Stimulated activated CD4-positive, alpha-beta T cell treated with anti-CD3 and anti-CD28 coated beads, TNF-alpha, amount 100 ng/mL, for 24 hours (primary cell): ENCODE measurements at places on chromosomes 1 and 21.

- no peak for DNase-seq
Observed at GRCh38 chr1:64092851-64093371, 110.5 kb upstream of the UBE2U start.

DNA sequence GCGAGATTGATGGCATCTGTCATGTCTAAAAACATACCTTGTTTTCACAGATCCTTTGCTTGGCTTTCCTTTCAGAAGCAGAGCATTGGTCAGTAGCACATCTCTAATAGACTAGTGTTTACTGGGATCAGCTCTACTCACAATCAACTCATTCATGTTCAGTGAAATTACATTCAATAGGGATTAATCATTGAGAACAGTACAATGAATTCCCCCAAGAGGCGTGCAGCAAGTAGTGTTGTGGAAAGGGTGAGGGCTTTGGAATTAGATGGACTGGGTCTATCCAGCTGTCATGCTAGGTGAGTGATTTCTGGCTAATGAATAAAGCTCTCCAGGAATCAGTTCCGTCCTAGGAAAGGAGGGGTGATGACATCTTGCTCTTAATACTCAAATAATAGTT, 155.2 kb upstream of the COA6 start:
- no peak for DNase-seq

DNA sequence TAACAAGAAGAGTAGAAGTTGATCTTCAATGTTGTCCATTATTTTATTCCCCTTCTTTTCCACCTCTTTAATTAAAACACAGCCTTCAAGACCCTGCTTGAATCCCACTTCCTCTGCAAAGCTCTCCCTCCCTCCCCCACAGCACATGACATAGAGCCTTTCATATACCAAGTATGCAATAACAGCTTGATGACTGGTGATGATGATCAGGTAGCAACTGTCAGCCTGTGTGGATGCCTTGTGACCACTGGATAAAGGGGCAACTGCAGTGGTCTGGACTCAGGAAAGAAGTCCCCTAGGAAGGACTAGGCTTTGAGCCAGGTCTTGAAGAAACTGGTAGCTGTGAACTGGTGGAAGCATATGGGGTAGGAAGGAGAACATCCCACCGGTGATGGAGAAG, 53.8 kb upstream of the PRDX6 start:
- DNase-seq: no peak

GRCh38 chr1:94022471-94023189, 98.3 kb downstream of the ABCA4 start:
- DNase-seq: no peak

DNA sequence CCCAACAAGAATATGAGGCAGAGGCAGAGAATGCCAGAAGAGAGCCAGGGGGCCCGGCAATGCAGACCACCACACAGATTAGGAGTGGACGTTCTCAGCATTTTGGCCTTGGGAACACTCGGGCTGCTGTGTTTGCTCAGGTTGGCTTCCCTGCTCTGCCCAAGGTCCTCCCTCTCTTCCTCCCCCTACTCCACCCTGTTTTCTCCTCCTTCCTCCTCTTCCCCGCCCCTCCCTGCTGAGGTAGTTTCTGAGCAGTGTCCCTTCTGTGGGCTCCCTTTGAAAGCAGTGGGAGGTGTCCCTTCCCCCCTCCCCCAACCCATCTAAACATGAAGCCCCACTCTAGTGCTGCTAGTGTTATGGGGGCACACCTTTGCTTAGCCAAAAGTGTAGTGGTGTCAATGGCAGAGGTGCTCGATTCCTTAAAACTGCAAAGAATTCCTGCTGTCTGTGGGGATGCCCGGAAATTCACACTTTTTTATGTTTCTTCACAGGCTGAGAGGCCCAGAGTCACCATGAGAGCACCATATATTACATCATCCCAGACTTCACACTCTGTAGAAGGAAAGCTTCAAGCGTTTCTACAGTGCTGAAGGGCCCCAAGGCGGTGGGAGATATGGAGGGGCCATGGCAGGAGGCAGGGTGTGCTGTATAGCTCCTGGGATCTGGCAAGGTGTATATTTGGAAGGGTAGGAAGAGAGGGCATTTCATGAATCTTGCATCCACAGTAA, at the start of gene HHIPL2:
HHIPL2 (minus strand) TSS at position 161 of the 728 bp plus-strand sequence; CDS start at position 101, 60 bp downstream.
- DNase-seq: no peak

GRCh38 chr21:15978215-15978738, 248.5 kb downstream of the USP25 start:
- DNase-seq: no peak

- no peak for DNase-seq
Observed at GRCh38 chr1:95108792-95109191, 8.4 kb upstream of the TLCD4 start.

- DNase-seq: no peak
Observed at GRCh38 chr1:114010433-114011184, 31.3 kb downstream of the OLFML3 start.

GRCh38 chr1:206797534-206798383, 25.5 kb upstream of the IL10 start:
- DNase-seq: no peak

DNA sequence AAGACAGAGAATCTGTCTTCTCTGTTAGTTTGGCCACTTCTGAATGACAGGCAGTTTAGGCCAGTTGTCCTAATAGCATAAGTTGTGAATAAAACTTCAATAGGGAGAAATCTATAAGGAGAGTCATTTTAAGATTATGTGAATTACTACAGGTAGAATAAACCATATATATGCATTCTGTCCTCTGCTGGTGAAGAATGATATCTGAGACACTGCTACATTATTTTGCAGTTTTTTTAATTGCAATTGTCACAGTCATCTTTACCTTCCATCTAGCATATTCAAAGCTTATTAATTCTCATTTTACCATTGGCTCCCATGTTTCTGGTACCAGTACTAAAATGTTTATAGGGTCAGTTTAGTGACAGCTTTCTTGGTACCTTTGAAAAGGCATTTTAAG, 519.6 kb upstream of the DEPDC1 start:
- no peak for DNase-seq

- DNase-seq: no peak
Observed at GRCh38 chr1:240138867-240139266, 47.2 kb downstream of the FMN2 start.

- DNase-seq: no peak
Observed at GRCh38 chr1:226737819-226738420, 1.2 kb downstream of the ITPKB start.

GRCh38 chr1:75203415-75204277, 69.5 kb downstream of the LHX8 start:
- DNase-seq: no peak

DNA sequence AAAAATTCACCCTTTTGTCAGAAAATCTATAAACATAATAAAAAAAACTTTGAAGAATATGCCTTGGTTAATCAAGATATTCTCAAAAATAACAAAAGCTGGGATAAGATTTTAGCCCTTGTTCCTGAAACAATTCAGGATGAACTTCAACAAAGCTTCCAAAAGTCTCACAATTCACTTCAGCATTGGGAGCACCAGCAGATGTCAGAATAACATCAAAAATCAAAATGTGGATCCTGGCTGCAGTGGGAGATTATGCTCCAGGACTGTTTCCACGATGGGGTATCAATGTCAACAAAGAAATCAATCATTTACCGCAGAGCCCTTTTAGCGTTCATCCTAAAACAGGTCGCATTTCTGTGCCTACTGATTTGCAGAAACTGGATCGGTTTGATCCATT, 35.2 kb downstream of the ZNF670 start:
- no peak for DNase-seq

- no peak for DNase-seq
Observed at GRCh38 chr1:157141212-157141855, 3.1 kb upstream of the ETV3 start.

DNA sequence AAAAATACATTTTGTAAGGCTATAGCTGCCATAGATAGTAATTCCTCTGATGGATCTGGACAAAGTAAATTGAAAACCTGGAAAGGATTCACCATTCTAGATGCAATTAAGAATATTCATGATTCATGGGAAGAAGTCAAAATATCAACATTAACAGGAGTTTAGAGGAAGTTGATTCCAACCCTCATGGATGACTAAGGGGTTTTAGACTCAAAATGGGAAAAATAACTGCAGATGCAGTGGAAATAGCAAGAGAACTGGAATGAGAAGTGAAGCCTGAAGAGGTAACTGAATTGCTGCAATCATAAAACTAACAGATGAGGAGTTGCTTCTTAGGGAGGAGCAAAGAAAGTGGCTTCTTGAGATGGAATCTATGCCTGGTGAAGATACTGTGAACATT, 230.8 kb downstream of the KCTD3 start:
- no peak for DNase-seq

- DNase-seq: no peak
Observed at GRCh38 chr1:179053486-179053885, 27.8 kb downstream of the FAM20B start.

DNA sequence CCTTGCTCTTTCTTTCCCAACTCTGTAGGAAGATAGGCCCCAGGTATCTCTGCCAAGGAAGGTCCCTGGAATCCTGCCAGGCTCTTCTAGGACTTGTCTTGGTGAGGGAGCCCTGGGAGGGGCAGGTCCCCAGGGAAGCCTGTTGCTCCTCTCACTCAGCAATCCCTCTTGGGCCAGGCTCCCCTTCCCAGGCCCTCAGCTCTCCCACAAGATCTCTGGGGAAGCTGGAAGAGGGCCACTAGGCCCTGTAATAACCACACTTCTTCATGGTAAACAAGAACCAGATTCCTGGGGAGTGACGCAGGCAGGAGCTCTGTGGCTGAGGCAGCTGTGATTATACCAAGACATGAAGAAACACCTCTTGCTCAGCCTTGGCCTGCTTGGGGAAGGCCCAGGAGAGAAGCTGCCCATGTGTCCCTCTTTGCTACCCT, 9.9 kb upstream of the MAPKAPK2 start:
- DNase-seq: no peak

DNA sequence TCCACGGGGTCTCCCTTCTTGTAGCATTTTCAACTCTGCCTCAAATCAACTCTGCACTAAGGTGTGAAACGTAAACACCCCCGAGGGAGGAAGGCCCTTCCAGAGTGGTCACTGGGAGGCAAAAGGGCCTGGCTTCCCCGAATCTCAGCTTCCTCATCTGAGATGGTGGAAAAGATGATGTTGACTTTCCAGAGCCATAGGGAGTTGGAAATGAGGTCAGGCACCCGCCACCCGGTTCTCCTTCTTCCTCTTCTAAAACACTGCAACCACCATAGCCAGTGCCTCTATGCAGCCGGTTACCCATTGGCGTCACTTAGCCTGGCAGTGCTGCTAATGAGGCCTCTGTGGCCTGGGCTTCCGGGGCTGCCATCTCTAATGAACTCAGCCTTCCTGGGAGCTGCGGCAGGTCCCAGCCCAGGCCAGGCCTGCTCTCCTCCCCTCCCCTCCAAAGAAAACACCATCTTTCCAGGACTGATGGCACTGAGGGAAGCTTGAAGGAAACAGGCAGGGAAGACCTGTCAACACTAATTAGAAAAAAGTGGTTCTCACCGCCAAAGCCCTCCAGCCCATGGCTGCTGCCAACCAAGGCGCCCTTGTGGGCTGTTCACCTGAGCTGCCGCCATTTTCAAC, 175.0 kb downstream of the KAZN start:
- DNase-seq: no peak

- no peak for DNase-seq
Observed at GRCh38 chr1:47948126-47948525, 49.1 kb downstream of the TRABD2B start.

DNA sequence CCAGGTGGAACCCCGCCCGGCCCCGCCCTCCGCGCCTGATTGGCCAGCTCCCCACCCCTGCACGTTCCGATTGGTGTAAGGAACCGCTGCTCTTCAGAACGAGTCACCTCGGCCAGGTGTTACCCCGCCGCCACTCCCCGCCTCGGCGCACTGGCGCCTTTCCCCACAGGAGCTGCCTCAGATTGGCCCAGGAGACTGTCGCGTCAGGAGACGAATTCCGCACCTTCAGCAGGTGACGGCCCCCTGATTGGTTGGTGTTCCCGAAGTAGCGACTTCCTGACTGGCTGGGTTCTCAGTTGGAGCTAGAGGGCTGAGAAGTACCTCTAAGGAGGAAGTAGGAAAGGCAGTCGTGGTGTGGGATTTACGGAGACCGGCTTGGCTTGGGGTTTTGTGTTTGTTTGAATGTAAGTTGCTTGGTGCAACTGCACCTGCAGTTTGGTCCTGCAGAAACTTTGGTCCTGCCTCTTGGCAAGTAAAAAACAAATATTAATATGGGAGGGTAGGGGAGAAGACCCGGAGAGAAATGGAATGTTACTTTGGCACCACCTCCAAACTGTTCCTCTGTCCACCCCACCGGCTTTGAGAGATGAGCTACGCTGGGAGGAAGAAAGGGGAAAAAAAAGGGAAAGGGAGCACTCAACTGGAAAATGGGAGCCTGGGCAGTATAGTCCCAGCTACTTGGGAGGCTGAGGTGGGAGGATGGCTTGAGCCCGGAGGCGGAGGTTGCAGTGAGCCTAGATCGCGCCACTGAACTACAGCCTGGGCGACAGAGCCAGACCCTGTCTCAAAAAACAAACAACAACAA, 415 bp upstream of the F11R start:
- DNase-seq: peak; percentile 62

DNA sequence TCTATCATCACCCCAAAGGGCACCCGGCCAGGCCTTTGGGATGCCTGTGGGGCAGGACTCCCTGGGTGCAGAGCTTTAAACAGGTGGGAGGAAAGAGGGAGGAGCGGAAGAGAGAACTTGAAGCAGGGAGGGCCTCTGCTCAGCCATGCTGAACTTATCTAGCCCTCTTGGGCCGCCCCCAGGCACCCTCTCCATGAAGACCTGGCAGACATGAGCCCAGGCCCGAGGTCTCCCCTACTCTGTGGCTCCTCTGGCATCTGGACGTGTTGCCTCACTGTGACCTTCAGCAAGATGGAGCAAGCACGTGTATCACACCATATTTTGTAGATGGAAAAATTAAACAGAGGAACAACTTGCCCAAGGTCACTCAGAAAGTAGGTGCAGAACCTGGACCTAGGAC, 711.4 kb downstream of the MATN1 start:
- DNase-seq: no peak

GRCh38 chr1:178412400-178412770, 84.4 kb downstream of the CLEC20A start:
- no peak for DNase-seq

- DNase-seq: no peak
Observed at GRCh38 chr1:112529301-112529700, 20.5 kb downstream of the WNT2B start.

- no peak for DNase-seq
Observed at GRCh38 chr1:83889707-83890106, 109.2 kb downstream of the TTLL7 start.

GRCh38 chr1:200299571-200299970, 110.3 kb downstream of the ZNF281 start:
- no peak for DNase-seq

DNA sequence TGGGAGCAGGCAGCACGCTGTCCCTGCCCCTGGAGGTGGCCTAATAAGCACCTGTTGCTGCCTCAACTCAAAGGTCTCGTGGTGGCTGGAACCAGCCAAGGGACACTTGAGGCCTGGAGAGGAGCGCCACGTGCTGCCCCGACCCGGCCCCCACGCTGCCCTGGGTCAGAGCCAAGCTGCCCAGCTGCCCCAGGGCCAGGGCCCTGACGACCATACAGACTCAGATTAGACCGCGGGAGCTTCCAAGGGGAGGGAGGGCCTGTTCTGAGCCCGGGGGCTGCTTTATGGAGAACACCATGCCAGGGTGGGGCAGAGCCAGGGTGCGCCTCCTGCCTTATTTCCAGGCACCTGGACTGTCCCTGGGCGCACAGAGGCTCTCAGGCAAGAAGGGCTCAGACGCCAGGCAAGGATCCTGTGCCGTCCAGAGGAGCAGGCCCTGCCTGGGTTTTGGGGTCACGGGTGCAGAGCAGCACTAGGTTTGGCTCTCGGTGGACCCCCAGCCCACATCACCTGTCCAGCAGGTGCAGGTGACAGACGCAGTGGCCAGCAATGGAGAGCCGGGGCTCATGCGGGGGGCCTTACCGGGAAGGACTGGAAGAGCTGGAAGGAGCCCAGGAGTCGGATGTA, 18.6 kb downstream of the KRTAP10-1 start:
- no peak for DNase-seq

- DNase-seq: no peak
Observed at GRCh38 chr1:195236991-195237889, 1371.0 kb downstream of the KCNT2 start.
